ENCODE measurements at places on chromosomes 1 and 21.
A peak's percentile ranks its signal among the peaks of the same experiment; 100 is the strongest.

DNA sequence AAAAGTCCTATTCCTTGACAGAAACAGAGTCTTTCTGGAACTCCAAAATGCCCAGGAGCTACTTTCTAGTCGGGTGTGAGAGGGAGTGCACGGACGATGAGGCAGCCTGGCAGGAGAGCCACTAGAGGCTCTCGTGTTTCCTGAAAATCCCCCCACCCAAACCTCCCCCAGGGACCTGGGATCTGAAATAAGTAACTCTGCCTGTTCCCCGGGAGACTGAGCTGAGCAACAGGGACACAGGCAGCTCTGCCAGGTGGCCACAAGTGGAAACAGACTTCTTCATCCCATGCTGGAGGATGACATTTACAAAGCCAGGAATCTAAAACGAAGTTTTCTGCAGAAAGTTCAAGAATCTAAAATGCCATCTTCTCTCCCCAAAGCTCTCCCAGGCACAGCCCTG lies 77.1 kb downstream of the ITPKB start:
- DNase-seq: no peak

DNA sequence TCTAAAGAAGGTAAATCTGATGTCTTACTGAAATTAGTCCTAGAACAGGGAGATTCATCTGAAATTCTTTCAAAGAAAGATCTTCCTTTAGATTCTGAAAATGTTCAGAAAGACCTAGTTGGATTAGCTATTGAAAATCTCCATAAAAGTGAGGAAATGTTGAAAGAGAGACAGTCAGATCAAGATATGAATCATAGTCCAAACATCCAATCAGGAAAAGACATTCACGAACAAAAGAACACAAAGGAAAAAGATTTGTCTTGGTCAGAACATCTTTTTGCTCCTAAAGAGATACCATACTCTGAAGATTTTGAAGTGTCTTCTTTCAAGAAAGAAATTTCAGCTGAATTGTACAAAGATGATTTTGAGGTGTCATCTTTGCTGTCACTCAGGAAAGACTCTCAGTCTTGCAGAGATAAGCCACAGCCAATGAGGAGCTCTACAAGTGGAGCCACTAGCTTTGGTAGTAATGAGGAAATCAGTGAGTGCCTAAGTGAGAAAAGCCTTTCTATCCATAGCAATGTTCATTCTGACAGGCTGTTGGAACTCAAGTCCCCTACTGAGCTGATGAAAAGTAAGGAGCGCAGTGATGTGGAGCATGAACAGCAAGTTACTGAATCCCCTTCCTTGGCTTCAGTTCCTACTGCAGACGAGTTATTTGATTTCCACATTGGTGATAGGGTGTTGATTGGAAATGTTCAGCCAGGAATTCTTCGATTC lies 61.6 kb upstream of the QSOX1 start:
- no peak for DNase-seq

DNA sequence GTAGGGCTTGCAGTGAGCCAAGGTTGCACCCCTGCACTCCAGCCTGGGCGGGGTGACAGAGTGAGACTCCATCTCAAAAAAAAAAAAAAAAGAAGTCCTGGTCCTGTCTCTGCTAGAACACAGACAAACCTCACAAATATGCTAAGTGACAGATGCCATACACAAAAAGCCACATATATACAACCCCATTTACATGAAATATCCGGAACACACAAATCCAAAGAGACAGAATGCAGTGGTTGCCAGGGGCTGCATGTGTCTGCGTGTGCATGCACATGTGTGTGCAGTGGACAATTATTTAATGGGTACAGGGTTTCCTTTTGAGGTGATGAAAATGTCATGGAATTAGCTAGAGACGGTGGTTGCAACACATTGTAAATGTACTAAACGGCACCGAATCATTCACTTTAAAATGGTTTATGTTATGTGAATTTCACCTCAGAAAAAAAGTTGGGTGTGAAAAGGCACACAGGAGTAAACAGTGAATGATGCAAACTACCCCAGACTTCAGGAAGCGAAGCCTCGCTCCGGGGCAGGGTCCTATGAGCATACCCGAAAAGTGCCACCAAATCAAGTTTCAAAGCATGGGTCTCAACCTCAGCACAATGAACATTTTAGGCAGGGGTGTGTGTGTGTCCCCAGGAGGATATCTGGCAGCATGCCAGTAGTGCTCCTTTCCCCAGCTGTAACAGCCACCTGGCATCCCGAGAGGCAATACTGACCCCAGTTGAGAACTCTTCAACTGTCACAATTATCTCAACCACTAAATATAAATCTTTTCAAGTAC lies 48.3 kb downstream of the GNB1 start:
- DNase-seq: peak; percentile 98

DNA sequence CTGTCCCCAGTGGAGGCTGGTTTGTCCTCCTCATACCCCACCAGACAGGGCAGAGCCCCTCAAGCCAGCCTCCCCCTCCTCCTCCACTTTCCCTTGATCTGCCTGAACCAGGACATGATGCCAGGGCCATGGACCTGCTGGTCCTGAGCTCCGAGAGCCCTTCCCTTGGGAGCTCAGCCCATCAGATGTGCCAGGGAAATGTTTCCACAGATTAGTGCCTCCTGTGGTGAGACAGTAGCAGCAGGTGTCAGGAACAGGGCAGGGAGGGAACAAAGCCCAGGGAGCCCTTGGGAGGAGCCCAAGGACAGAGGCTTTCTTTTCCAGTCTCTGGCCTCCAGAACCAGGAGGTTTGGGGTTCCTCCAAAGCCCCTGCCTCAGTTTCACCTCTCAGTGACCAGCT lies 14.6 kb upstream of the SLC41A1 start:
- no peak for DNase-seq

- DNase-seq: peak; percentile 70
Observed at GRCh38 chr1:21651214-21652042, 17.7 kb downstream of the RAP1GAP start.

DNA sequence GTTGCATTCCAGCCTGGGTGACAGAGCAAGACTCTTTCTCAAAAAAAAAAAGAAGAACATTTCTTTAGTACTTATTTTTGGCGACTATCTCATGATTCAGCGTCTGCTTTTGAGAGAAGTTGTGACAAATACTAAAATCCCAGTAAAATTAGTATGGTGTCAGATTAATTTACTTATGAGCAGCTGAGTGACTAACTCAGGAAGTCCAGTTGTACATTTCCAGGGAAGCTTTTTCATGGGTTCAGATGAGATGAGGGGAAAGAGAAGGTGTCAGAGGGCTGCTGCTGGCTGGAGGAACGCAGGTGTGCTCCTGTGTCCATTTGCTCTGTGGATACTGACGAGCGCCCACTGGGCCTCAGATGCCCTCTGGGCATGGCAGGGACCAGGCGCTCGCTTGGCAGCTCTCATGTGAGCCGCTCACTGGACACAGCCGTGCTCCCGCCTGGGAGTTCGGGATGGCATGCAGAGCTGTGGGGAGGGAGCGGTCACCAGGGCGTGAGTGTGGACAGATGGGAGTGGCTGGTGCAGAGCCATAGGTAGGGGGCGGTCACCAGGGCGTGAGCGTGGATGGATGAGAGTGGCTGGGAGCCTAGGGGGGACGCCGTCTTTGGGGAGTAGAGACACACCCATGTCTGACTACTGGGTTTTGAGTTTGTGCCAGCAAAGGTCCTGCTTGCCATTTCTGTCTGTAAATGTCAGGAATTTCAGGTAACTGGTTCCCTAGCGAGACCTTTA lies 55.0 kb downstream of the ADARB1 start:
- DNase-seq: no peak

GRCh38 chr1:24321697-24322469 lies 2.7 kb downstream of the GRHL3 start:
- peak; percentile 98 for DNase-seq

GRCh38 chr1:48680411-48681035 lies 96.2 kb downstream of the BEND5 start:
- peak; percentile 20 for DNase-seq

DNA sequence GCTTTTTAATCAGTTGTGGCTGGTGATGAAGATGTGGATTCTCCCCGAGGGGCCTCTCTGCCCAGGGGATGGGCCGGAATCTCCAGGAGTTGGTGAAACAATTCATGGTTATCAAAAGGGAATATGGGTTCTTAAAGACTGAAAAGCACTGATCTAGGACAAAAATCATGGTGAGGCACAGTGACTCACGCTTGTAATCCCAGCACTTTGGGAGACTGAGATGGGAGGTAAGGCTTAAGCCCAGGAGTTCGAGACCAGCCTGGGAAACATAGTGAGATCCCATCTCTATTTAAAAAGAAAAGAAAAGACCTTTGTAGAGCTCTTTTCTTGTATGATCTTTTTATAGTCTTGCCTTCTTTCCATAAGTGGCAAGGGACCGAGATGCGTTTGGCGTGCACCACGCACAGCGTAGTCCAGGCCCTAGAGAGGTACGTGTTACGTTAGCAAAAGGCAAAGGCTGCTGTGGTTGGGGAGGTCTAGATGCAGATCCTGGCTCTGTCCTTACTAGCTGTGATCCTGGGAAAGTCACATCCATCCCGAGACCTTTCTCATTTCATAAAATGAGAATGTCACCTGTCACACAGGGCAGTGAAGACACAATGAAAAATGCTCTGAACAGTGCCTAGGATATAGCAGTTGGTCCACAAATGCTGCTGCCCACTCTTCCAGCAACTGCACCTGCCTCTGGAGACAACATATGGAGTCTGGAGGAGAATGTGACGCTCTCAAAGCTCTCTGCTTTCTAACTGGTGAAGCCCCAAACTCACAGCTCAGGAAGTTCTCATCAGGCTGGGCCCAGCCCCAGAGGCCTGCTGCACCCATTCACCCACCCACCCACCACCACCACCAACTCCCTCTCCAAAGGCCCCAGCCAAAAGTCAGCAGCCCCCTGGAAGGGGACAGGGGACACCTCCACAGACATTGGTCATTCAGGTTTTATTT lies 54.8 kb downstream of the KIF21B start:
- DNase-seq: no peak

GRCh38 chr21:45845770-45846090 lies 135.8 kb upstream of the COL6A1 start:
- no peak for DNase-seq

GRCh38 chr1:6867729-6868659 lies 82.7 kb downstream of the CAMTA1 start:
- DNase-seq: no peak

- DNase-seq: no peak
Observed at GRCh38 chr1:116345843-116346242, 27.2 kb upstream of the ATP1A1 start.

DNA sequence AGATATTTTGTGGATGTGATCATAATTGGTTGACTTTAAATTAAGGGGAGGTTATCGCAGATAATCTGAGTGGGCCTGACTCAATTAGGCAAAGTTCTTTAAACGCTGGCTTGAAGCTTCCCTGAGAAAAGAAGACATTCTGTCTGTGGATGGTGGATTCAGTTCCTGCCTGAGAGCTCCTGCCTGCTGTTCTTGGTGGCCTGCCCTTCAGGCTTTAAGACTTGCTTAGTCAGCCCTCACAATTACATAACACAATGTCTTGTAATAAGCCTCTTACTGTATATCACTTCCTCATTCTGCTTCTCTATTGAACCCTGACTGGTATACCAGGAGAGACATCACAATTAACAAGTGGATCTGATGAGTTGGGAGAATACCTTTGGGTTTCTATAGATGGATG lies 50.2 kb downstream of the KCNJ6 start:
- DNase-seq: peak; percentile 71

GRCh38 chr1:9349331-9349851 lies 56.7 kb downstream of the SPSB1 start:
- DNase-seq: no peak

GRCh38 chr1:12798911-12799310 lies 7.7 kb downstream of the PRAMEF1 start:
- DNase-seq: no peak

- DNase-seq: no peak
Observed at GRCh38 chr1:58555393-58555792, 8.9 kb upstream of the OMA1 start.

DNA sequence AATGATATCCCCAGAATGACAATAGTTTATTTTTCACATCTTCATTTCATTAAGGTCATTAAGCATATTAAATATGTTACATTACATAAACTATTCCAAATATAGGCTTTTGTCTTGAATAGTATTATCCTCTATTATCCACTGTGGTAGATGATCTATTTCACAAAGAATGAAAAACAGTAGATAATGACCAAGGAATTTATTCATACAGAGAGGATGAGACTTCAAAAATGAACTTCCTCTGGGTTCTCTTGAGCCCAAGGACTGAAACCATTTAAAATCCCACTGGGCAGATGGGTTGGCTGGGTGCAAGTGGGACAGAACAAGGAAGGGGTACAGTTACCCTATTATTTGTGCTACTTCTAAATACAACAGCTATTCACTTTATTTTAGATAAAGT lies 33.0 kb downstream of the PTPN14 start:
- no peak for DNase-seq

DNA sequence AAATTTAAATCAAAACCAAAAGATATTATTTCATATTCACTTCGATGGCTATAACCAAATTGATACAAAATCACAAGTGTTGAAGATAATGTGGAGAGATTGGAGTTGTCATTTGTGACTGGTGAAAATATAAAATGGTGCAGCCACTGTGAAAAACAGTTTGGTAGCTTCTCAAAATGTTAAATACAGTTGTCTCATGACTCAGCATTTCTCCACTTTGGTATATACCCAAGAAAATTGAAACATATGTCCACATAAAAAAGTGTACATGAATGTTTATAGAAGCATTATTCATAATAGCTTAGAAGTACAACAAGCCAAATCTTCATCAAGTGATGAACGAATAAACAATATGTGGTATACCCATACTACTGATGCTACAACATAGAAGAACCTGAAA lies 318.5 kb downstream of the BRINP3 start:
- DNase-seq: no peak

DNA sequence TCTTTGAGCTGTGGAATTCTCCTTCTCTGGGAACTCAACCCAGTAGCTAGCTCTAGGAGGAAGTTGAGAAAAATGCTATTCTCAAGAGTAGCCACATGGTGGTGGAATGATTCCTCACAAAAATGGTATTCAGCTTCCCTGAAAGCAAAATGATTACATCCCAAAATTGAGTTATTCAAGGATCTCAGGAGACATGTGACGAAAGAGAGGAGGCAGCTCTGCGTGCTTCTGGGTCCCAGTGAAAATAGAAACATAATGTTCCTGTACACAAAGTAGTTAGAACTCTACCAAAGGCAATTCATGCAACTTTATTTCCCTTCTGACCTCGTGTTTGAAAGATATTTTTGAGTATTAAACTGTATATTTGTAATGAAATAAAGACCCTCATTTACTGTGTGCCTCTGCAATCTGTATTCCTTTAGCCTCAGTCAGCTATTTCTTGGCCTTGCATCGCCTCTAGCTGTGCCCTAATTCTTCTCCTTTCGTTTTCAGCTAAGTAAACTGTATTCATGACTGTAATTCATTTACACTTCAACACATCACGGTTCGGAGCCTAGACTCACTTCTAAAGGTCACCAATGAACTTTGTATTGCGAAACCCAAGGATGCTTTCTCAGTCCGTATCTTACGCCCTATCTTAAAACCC lies 167.3 kb downstream of the FASLG start:
- peak; percentile 27 for DNase-seq
